ENCODE measurements at places on chromosomes 16 and 17.

DNA sequence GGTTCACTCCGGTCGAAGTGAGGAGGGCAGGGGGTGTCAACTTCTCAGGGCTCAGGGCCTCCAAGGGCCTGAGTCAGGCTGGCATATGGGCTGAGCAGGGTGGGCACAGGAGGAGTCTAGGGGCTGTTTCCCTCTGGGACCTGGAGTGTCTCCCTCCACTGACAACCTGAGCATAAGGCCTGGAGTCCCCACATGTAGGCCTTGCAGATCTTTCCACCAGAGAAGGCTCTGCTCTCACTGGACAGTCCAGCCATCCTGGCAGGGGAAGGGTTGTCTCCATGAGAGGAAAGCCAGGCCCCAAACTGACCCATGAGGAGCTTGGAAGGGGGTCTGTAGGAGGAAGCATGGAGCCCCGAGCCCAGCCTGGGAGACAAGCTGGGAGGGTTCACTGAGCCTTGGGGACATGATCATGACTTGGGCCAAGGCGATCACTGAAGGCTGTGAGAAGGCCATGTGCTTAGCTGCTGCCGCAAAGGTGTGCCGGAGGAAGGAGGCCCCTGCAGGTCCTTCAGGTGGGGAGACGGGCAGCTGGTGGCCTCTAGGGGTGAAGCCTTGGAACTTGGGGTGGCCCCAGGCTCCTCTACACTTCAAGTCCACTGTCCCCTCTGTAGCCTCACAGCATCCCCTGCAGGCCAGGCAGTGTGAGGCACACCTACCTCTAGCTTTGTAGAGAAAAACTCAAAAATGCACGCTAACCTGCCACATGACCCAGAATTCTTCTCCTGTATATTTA is 9.9 kb downstream of the CMTM2 start:
- no peak for DNase-seq

- no peak for DNase-seq
Measured at GRCh38 chr17:2862197-2862596, 66.0 kb downstream of the RAP1GAP2 start.

- DNase-seq: no peak
Measured at GRCh38 chr17:40841246-40841645, 18.8 kb upstream of the KRT10 start.

DNA sequence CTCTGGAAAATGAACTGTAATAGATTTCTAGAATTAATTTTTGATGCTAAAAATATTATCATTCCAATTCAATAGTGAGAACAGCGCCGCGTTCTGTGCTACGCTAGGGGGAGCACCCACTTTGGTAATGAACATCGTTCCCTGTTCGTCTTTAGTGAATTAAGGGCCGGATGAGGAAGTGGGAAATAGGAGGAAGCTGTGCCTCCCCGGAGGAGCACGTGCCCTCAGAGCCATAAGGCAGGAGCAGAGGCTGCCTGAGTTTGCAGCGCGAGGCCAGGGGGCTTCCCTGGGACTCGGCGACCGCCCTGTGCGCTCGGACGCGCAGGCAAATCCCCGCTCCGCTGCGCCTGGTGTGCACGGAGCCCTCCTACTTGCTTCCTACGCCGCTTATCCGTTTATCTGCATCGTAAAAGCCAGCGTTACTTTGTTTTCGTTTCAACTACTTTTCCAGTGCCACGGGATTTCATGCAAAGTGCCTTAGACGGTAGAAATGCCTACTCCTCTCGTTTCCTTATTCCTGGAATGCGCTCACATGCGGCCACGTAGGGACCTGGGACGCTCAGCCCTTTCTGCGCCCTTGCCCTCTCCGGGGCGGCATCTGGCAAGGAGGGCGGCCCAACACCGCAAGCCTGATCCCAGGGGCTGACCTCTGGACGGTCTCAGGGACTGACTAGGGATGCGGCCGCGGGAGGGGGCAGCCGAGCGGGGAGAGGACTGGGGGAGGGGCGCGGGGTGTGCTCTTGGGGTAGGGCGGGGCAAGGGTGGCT is 76.4 kb downstream of the KCNJ12 start:
- DNase-seq: no peak

- DNase-seq: no peak
Measured at GRCh38 chr16:61098505-61098904, 937.7 kb downstream of the CDH8 start.

DNA sequence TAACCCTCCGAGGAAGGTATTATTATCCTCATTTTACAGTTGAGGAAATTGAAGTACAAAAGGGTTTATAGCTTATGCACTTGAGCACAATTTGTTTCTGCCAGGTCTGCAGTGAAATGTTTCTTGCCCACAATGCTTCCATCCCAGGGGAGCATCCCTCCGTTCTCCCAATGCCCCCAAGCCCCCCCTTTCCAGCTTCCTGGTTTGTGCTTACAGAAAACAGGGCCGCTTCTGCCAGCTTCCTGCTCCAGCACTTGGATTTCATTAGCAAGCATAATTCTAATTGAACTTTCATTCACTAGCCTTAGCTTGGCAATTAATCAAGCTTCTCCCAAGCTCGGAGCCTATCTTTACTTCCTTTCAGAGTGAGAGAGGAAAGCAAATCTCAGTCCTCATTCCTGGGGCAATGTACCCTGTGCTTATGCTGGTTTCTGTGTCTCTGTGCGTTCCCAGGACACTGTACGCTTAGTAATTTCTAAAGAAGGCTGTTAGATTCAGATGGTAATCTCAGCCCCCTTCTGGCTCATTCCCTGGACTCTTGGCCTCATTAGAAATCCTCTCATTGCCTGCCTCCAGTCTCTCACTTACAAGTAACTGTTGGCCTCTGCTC is 141.6 kb downstream of the HS3ST2 start:
- no peak for DNase-seq

DNA sequence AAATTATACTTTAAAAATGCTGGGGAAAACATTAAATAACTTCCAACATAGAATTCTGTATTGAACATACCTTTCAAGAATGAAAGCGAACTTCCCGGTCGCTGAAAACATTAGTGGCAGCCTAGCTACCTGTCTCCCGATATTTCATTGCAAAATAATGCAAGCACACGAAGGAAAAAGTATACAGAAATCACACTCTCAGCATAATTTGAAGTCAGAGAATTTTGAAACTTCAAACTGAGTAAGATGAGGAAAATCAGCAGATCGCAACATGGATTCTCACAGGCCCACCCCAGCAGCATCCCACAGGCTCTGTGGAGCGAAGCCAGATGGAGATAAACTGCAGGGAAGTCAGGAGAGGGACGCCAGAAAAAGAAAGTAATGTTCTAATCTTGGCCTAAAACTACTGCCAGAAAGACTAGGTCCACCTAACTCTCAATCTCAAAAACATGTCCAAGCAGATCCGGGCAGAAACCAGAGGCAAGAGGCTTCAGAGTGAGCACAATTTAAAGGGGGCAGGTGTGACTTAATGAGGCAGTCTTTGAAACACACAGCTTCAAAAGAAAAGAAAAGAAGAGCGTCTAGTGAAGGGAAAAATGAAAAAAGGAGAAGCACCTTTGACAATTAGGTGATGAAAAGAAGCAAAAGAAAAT is 4.8 kb upstream of the GOSR1 start:
- DNase-seq: no peak

DNA sequence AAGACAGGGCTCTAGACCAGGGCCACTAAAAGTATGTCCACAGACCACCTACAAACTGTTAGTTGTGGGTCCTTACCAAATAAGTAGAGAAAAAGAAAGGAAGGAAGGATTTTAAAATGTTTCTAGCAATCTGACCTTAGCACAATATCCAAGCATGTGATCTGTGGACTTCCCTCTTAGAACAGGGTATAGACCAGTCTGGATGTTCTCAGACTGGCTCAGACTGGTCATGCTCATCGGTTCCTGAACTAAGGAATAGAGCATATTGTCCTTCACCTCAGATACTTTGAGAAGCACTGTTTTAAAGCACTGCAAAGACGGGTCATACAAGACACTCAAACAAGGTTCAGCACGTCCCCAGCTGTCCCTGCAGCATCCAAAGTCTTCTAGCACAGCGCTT is 25.8 kb downstream of the CUEDC1 start:
- DNase-seq: no peak

- no peak for DNase-seq
Measured at GRCh38 chr16:2520784-2521531, 787 bp downstream of the AMDHD2 start.

DNA sequence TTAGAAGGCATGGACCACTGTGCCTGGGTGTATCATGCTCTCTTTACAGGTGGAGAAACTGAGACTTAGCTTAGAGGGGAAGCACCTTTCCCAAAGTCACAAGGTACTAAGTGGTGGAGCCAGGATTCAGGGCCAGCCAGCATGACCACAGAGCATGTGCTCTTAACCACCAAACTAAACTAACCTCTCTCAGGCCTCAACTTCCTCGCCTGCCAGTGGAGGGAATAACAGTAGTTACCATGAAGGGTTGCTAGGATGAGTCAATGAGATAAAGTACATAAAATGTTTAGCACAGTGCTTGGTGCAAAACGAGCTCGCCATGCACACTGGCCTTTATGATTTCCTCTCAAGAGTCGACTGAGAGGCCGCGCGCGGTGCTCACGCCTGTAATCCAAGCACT is 6.4 kb upstream of the MYO1C start:
- DNase-seq: no peak

DNA sequence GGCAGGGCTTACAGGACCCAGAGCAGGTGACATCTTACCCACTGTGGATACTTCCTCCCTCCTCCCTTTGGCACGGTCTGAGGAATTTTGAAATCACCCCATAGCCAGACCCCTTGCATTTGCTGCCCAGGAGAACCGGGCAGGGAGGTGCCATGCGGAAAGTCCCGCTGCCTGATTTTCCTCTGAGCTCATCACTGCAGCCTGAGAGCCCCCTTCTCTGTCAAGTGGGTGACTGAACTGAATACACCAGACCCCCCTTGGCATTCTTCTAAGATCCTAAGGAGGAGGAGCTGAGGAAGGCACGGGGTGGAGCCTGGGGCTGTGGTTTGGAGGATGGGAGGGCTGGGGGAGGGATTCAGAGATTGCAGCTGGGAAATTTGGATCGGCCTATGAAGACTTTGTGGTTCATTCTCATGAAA is 173.4 kb downstream of the RAB11FIP4 start:
- no peak for DNase-seq

DNA sequence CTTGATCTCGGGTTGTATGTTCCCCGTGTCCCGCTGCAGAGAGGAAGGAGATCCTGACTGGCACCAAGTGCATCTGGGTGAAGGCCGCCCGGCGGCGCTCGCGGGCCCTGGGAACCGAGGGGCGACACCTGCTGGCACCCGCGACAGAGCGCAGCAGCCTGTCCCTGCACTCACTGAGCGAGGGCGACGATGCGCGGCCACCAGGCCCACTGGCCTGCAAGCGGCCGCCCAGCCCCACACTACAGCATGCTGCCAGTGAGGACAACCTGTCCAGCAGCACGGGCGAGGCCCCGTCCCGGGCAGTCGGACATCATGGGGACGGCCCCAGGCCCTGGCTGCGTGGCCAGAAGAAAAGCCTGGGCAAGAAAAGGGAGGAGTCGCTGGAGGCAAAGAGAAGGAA is 7.5 kb downstream of the BTBD17 start:
- DNase-seq: no peak

DNA sequence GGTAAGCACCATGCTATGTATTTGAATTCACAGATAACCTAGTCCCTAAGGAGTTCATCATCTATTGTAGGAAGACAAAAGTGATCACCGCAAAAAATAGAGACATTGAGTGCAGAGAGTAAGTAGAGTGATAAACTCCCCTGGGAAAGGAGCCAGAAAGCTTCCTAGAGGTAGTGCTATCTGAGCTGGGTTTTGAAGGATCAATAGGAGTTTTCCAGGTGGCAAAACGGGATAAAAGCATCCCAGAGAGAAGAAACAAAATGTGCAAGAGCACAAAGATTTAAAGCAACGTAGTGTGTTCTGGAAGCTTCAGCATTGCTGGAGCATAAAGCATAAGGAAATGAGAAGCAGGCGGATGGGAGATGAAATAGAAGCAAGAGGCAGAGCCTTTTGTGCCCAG is 120.7 kb upstream of the PLCG2 start:
- DNase-seq: no peak

GRCh38 chr17:42253578-42253977 is 22.6 kb downstream of the STAT5B start:
- no peak for DNase-seq

- DNase-seq: no peak
Measured at GRCh38 chr17:32261417-32261736, 4.3 kb upstream of the RHBDL3 start.
